Epithelial cell of umbilical artery (primary cell): ENCODE measurements at places on chromosomes 13 and 19. TPM values are rescaled to one million over a fixed set of nuclear protein-coding genes. Genes with fewer than 3 reads are reported as not detected.

Gene LAIR1
- total RNA-seq, result not detected in 2 replicates

Gene ADGRE3
- not detected in 2 replicates for total RNA-seq

Gene C2CD4C
- 0.30 and 1.6 TPM in 2 replicates for total RNA-seq

Gene ZNF709
- total RNA-seq, result 2.3 and 4.6 TPM in 2 replicates

Gene SIGLEC11
- total RNA-seq, result not detected in 2 replicates

Gene ZNF816
- 11.0 and 16.4 TPM in 2 replicates for total RNA-seq

Gene KIR2DL1
- not detected in 2 replicates for total RNA-seq

Gene ZNF98
- total RNA-seq, result not detected in 2 replicates

Gene DCLK1
- 3.2 and 4.6 TPM in 2 replicates for total RNA-seq

Gene MKNK2
- 72.4 and 92.7 TPM in 2 replicates for total RNA-seq
